BJ (cell line): ENCODE measurements at places on chromosomes 11 and 22.

GRCh38 chr22:49238181-49239141, 589.2 kb downstream of the BRD1 start:
- DNase-seq = no peak

DNA sequence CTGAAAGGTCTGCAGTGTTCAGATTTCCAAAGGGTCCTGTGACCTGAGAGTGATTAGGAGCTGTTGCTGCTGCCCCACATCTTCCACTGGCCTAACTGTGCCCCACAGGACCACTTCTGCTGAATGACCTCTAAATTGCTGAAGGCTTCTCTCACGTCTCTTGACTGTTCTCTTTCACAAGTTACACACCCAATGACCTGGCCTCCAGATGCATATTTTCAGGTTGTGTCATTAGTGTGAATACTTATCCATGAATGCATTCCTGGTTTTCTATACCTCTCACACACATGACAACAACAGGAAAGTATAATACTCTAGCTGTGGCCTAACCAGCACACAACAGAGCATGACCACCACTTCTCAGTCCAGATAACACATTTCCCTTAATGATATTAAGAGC, 15.4 kb downstream of the PRR14L start:
- peak; percentile 40 for DNase-seq

GRCh38 chr11:122808478-122808869, 29.8 kb upstream of the CRTAM start:
- no peak for DNase-seq

GRCh38 chr11:125517116-125517770, 21.2 kb upstream of the FEZ1 start:
- DNase-seq = no peak

DNA sequence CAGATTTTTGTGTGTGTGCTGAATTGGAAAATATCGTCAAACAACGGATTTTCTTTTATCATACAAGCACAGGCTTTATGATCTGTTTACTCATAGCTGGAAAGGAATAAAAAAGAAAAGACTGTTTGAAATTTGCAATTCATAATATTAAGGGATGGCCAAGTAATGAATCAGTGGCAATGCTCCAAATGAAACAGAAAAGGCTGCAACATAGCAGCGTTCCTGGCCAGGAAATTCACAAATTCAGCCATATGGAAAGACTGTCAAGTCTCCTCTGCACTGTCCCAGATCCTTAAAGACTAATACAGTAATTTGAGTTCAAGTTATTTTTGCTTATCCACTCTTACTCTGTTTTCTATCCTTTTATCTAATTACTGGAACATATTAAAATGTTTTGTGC, 98.2 kb downstream of the MSANTD4 start:
- peak; percentile 27 for DNase-seq

DNA sequence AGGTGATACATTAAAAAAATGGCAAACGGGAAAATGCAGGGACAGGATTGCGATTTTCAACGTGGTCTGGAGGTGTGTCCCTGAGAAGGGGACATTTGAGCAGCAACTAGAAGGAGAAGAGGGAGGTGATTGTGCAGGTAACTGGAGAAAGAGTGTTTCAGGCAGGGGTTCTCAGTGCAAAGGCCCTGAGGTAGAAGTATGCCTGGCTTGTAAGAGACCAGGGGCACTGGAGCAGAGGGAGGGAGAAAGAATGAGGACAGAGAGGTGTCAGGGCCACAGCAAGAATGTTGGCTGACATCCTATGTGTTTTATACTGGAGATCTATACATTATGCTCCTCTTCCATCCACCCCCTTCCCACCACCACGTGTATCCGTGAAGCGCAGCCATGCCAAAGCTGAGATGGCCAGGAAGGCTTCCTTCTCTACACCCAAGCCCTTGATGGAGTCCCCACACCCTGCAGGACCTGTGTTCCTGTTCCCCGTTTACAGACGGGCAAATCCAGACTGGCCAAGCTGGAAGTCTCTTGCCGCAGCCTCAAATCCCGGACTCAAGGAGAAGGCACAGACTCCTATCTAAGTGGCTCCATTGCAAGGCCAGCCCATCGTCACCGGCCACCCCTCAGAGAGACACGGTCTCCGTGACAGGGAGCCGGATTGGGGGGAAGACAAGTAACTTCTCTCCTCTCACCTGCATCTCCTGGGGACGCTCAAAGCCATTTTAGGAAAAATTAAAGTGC, 416.1 kb downstream of the MN1 start:
- DNase-seq = no peak

- DNase-seq = no peak
Measured at GRCh38 chr11:119155733-119156492, 7.1 kb downstream of the ABCG4 start.

DNA sequence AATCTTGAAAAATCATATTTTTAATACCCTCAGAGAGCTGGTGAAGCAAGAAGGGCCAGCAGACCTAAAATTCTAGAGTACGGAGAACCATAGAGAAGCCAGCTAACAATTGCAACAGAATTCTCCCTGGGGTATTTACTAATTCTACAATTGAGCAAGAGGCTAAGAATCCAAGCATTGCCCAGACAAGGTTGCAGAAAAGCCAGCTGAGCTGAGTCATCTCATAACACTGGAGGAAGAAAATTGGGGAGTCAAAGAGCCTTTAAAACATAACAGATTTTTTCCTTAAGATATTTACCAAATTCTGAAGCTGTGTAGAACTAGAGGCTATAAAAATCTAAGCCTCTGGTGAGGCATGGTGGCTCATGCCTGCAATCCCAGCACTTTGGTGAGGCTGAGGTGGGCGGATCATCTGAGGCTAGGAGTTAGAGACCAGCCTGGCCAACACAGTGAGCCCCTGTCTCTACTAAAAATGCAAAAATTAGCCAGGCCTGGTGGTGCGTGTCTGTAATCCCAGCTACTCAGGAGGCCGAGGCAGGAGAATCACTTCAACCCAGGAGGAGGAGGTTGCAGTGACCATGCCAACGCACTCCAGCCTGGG, 13.6 kb upstream of the TMEM216 start:
- DNase-seq = peak; percentile 96

DNA sequence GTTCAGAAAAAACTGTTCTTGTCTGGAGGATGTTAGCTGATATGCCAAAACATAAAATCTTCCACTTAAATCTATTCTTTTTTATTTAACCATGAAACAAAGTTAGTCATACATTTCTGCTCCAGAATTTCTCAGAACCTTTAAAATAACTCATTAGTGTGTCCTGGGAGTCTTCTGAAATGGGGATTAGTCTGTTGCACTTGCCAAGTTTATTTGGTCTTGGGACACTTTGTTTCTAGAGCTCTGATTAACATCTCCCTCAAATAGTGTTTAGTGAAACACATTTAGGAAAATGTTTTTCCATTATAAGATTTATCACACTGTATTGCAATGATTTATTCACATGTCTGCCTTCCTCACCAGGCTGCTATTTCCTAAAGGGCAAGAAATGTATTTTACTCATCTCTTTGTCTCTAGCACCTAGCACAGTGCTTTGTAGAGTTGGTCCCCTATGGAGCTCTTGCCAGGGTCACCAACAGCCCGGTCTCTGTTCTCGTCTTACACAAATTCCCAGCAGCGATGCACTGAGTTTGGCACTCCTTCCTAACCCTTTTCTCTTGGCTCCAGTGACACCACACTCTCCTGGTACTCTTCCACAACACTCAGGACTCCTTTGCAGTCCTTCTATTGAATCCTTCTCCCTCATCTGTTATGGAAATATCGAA, 189.2 kb downstream of the CSNK2A3 start:
- no peak for DNase-seq

DNA sequence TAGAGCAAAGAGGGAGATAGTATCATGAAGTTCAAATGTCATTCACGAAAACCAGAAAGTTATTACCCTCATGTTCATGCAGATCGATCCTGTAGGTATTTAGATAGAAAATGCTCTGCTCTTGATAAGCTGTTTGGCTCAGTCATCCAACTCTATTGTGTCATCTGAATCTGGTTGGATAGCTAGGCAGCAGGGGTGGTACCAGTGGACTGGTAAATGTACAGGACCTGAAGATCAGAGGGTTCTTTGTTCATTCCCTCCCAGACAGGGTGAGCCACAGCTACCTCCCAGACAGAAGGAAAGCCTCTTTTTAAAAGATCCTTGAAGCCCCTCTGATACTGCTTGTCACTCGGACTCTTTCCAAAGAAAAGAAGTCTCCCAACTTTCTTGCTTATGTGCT, 29.8 kb upstream of the DRD2 start:
- no peak for DNase-seq

DNA sequence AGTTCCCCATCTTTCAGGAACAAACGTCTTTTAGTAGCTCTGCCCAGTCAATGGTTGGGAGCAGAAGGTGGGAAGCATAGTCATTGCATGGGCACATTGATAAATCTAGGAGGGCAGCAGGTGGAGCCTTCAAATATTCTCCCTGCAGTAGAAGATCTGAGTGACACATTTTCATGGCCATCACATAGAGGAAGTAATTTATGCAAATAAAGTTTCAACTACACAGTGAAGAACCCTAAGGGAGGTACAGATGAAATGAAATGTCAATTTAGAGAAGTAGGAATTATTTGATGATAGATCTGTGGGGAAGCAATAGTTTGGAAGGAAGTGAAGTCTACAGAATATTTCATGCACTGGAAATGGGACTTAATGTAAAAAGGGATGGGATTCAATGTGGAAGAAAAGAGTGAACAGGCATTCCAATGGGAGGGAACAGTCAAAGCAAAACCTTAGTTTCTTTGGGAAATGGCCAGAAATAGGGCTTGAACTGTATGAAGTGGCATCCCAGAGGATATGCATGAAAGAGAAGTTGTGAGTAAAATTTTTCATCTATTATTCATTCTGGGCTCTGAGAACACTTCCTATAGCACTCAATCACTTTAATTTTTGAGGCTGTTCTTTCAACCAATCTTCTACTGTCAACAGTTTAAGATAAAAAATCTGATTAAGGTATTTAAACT, 256.2 kb upstream of the LUZP2 start:
- DNase-seq = no peak

DNA sequence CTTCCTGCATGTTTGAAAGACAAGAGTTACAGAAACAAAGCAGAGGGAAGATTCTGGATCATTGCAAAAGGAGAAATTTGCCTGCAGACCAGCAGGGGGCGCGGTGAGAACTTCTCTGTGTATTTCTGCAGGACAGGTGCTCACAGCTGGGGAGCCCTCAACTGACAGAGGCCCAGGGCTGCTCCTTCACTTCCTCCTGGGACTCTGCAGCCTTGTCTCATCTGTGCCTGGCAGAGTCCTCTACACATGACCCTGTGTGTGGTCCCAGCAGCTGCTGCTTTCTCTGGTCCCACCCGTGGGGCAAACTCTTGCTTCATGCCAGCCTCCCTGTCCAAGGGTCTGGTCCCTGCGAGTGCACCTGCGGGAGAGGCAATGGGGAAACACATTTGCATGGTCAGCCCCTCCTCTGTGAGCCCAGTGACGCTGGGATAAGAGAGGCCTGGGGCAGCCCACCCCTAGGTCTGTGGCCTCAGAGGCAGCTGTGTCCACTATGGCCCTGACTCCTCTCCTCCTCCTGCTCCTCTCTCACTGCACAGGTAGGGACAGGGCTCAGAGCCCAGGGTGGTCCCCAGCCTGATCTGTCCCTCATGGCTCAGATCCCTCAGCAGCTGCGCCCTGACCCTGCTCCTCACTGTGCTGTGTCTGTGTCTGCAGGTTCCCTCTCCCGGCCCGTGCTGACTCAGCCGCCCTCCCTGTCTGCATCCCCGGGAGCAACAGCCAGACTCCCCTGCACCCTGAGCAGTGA, 43.2 kb upstream of the VPREB1 start:
- DNase-seq = no peak

GRCh38 chr11:128582496-128583366, 4.6 kb downstream of the ETS1 start:
- DNase-seq = peak; percentile 83

DNA sequence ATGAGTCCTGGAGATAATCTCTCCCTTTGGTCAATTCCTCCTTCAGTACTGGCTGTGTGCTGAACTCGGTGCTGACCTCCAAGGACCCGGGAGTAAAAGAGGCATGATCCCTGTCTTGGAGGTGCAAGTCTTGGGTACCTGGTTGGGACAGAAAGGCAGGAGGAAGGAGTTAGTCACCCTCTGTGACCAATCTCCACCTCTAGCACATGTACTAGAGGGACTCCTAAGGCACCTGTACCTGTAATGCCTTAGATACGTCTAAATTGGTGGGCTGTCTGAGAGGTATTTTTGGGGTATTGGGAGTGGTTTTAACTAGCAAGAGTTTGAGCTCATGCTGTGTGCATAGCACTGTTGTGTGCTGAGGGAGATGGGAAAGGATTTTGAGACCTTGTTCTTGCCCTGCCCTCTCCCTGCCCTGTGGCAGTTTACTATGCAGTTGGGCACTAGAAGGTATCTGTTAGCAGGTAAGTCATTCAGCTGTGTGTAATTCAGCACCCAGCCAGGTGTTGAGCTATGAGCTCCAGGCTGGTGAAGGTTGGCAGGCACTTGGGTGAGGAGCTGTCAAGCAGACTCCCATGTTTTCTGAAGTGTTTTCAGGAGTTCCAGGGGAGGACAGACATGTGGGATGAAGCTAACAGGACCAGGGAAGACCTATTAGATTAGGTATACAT, 2.5 kb downstream of the PANX1 start:
- DNase-seq = no peak

GRCh38 chr11:72129381-72129780, 6.1 kb upstream of the FOLR3 start:
- DNase-seq = no peak

DNA sequence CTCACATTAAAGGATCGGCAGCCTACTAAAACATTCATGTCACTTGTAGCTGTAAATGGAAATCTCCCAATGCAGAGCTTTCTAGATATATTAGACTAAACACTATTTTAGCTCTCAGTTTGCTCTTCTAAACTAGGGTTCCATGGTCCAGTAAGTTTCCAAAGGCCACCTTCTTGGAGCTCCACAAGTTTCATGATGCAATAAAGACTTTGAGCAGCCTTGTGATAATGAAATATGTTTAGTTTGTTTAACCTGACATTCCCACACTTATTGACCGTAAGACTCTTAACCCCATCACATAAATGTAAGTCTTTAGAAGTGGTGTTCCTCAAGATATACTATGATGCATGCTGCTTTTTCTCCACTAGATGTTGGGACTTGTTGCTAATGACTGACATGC, 87.7 kb downstream of the TRIM44 start:
- no peak for DNase-seq

GRCh38 chr22:47042116-47042825, 279.8 kb downstream of the TBC1D22A start:
- no peak for DNase-seq

- no peak for DNase-seq
Measured at GRCh38 chr11:2744166-2744565, 44.4 kb upstream of the KCNQ1OT1 start.

DNA sequence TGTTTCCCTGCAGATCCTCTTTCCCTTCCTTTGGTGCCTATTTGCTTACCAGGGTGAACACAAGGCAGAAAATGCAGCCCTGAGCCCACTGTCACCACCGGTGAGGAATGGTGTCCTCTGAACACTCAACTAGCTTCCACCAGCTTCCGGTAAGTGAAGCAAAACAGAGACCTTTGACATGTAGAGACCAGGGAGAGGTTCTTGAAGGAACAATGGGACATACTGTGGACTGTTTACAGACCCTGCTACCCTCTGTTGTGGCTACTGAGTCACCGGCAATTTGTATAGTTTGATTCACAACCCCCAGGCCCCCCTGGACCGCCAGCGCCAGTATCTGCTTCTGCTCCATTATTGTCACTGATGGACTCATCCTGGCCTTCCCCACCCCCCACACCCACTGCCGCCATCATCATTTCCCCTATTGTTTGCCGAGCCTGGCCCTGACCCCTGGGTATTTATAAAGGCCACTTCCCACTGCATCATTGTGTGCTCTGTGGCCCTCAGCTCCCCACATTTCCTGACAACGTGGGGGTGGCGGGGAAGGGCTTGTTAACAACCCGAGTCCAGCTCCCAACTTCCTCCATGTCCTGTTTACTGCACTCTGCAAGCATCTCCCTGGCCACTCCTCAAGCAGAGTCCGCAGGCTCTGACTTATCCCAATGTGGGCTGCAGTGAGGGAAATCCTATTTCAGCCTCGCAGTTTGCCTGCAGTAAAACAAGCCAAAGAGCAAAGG, 252.9 kb downstream of the ETS1 start:
- no peak for DNase-seq
